Kidney (tissue), 22 donors: ENCODE measurements at places on chromosomes 3 and 15. TPM values are rescaled to one million over a fixed set of nuclear protein-coding genes. Genes with fewer than 3 reads are reported as not detected.
A peak's percentile ranks its signal among the peaks of the same experiment; 100 is the strongest.

GRCh38 chr3:113166357-113166718 lies 45.0 kb upstream of the BOC start:
- DNase-seq = no peak

DNA sequence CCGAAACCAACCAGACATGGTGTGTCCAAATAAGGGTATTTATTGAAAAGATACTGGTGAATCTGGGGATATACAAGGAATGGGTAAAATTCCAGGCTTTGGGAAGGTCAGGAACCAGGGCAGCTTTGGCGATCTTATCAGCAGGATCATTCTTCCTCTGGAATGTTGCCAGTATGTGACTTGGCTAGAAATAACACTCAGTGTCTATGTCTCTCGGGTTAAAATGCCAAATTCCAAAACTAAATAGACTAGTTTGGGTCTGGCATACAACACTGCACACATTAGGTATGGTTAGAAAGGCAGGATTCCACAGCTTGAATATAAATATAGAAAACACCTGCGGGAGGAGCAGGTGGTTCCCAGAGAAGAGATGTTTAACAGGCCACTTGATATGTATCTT lies 220.2 kb upstream of the CD96 start:
- DNase-seq = no peak

GRCh38 chr15:96544162-96544756 lies 213.8 kb downstream of the NR2F2 start:
- no peak for DNase-seq

DNA sequence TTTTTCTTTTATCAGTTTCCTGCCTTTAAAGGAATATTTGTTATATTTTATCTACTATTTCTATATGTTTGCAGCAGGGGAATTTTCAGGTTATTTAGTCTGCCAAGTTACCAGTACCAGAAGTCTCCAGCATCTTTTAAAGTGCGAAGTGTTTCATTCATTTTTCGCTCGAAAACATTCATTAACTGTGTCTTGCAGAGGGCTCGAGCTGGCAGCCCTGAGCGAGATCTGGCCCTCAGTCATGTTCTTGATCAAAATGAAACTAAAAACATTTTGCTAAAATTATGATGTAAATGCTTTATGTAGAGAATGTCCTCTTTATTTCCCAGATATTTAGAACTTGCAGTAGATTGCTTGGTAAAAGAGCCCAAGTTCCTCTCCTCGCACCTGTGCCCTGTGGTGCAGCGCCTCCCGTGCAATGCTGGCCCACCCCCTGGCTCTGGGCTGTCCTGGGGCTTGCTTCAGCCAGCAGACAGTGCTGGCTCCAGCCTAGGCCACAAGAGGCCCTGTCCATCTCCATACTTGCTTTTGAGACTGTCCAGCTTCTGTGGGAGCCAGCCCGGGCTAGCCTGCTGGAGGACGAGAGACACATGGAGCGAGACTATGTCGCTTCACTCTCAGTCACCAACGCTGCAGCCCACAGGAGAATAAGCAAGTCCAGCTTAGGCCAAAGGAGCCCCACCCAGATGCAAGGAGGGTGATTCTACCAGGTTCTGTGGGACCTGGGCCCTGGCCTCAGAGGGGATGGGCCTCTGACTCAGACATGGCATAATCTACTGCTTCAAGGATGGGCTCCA lies 71.9 kb upstream of the PRR23E start:
- DNase-seq = peak; percentile 4

- DNase-seq = no peak
These were observed 424.7 kb downstream of the CNTN4 start for GRCh38 chr3:2523281-2523836.

- DNase-seq = no peak
These were observed 86.3 kb downstream of the SH3GL3 start for GRCh38 chr15:83533410-83533962.

- DNase-seq = no peak
These were observed 330.4 kb upstream of the LRRFIP2 start for GRCh38 chr3:37504583-37505357.

Gene ATP8B4
- 2.1 TPM for polyA plus RNA-seq

GRCh38 chr3:101009386-101009785 lies 16.2 kb upstream of the ABI3BP start:
- DNase-seq = no peak

DNA sequence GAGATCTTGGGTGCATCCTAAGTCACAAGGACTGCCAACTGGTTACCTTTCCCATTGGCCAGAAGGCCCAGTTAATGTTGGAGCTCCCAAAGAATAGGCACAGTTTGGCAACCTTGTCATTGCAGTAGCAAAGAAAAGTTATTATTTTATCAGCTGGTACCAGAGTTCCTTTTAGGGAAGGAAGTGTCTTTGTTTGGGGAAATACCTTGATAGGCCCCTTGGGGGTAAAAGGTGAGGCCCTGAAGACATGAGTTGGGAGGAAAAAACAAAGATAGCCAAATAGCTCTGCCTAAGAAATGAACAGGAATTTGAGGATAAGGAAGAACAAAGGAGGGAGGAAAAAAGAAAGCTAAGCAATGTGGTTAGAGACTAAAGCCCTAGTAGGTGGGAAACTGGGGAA lies 85.8 kb downstream of the ANP32A start:
- DNase-seq = no peak

DNA sequence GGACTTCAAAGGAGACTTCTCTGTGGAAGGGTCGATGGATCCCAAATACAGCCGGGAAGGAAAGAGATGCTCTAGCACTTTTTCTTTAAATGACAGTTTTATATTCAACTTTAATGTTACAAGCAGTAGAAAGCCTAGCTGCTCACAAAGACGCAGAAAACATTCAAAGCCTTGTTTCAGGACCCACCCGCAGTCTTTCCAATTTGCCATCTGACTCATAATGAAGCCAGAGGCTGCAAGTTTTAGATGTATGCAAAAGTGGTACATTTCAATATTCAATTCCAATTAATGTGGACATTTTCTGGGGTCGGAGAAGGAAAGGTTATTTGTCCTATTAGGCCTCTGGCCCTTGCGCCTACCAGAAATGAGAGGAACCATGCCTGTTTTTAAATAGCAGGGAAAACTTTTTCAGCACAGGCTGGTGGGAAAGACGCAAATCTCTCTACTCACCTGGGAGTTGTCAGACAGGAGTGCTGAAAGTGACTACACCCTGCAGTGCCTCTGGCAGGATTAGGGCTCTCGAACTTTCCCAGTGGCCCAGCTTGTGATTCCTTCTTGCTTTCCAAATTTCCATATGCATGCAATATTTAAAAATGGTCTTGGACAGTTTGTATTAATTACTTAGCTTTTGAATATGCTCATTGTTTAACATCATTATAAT lies 117.4 kb upstream of the MBNL1 start:
- no peak for DNase-seq

Gene CTXN2
- 0.15 TPM for polyA plus RNA-seq

DNA sequence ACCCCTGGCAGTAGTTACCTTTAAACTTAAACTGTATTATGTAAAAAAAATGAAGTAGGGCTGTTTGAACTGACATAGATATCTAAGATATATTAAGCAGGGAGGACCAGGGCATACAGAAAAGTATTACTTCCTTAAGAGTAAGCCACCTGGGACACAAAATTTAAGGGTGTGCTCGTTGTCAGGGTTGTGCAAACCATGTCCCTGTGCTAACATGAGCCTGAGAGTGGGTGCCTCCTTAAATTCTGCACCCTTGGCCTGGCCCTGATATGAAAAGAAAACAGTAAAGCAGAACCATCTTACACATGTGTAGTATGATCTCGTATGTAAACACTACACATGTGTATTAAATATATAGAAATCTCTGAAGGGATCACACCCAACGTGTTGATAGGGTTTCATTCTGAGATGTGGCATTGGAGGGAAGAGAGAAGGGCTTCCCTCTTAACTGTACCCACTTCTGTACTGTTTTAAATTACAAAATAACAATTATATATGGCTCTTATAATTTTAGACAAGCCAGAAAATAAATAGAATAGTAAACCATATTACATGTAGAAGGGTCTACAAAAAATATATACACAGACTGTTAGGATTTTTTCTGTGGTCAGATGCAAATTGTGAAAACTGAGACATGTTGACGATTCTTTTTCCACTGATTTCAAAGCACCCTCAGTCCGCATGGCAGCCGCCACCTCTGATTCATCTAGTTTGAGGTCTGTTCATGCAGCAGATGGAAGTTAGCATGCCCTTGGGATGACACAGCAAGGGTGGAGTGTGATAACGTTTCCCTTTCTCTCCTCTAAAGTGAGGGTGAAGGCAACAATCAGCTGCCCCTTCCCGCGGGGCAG lies 400.8 kb upstream of the PROK2 start:
- DNase-seq = no peak

DNA sequence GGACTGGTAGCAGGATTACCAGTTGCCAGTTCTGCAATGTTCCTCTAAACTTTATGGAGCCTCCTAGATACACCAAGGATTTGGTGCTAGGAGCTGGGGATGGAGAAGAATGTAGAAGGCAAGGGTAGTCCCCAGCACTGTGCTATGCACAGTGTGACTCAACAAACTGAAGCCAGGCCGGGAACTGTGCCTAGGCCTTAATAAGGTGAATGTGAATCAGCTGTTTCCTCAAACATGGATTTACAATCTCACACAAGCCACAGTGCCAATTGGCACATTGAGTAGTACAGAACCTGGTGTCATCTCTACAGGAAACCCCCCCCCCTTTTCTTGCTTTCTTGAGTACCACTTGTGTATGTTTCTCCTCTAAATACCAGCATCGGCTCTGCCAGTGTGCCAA lies 32.5 kb downstream of the MRPS25 start:
- no peak for DNase-seq

- no peak for DNase-seq
These were observed 222.0 kb upstream of the UBE2E2 start for GRCh38 chr3:22981166-22981565.

GRCh38 chr15:52010633-52011595 lies 8.1 kb upstream of the MAPK6 start:
- no peak for DNase-seq

Gene CCR2
- polyA plus RNA-seq = 0.62 TPM

Gene SV2B
- polyA plus RNA-seq = 0.17 TPM

DNA sequence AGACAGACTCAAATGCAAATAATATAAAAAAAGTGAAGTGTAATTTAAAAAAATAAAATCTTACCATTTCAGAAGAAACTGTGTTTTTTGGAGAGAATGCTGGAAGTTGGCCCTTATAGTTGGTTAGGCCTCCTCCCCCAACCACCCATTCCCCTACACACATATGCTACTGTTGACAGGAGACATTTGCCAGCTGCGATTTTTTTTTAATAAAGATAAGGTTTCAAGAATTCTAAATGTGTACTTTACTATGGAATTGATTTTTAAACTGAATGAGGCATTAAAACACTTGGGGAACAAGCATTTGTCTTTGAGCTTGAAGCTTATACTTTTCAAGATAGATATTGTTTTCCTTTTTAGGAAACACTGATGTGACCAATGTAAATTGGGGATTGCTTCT lies 4.4 kb upstream of the SSR3 start:
- no peak for DNase-seq

DNA sequence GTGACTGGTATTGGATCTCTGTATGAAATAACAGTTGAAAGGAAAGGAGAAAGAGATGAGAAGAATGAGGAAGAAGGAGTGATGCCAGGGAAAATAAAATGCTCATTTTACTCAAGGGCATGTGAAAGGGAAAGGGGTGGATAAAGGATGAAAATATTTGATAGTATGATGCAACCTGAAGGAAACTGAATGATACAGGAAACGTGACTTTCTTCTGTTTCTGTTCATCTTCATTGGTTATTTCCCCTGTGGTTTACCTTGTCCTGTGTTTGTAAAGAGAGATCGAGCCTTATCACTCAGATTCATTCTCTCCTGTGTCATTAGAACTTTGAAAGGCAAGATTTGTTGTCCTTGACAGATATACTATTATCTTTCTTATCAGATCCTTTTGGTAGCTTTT lies 243.6 kb upstream of the SLITRK3 start:
- no peak for DNase-seq

- DNase-seq = no peak
These were observed 54.8 kb downstream of the UBP1 start for GRCh38 chr3:33385423-33385822.

Gene ZBED2
- polyA plus RNA-seq = 0.54 TPM

DNA sequence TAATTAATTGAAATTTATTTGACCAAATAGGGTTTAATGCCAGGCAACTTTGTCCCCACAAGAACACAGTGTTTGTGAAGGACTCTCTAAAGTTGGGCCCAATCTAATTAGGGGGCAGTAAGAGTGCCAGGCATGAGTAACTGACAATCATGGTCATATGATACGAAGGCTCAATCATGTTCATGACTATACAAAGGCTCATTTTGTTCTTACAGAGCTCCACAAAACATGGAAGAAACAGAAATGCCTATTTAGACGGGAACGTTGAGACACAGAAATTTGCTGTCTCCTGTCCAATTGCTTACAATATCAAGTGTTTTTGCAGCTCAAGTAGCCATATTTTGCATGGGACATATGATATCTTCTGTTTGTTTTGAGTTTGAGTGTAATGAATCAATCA lies 391.1 kb downstream of the SI start:
- DNase-seq = no peak

Gene CD80
- not detected for polyA plus RNA-seq

Gene SLTM
- 30.5 TPM for polyA plus RNA-seq

DNA sequence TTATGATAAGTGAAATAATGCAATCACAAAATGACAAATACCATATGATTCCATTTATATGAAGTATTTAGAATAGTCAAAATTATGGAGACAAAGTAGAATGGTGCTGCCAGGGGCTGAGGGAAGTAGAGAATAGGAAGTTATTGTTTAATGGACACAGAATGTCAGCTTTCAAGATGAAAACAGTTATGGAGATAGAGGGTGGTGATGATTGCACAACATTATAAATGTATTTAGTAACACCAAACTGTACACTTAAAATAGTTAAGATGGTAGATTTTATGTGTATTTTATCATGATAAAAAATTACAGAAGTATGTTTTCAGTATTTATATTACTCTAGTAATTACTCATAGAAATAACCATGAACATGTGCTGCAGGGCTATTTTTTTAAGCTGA lies 100.8 kb upstream of the AZI2 start:
- DNase-seq = no peak

DNA sequence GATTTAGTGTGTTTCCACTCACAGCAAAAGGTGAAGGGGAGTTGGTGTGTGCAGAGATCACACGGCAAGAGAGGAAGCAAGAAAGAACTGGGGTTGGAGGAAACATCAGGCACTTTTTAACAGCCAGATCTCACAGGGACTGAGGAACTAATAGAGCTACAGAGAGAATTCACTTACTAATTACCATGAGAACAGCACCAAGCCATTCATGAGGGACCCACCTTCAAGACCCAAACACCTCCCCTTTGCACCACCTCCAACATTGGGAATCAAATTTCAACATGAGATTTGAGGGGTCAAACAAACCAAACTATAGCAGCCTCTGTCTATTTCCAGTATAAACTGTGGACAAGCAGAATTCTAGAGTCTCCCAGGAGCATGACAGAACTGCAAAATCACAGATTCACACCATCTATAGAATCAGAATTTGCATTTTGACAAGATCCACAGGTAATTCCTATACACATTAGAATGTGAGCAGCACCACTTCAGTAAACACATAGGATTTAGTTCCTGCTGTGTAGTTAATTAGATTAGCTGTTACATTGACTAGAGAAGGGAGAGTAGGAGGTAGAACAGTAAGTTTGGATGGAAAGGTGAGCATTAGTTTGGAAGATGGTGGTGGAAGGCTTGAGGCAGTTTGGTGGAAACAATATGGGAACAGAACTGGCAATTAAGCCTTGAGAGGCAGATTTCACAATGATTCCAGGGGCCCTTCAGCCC lies 311.7 kb downstream of the NSUN3 start:
- DNase-seq = no peak

Gene SH2D7
- not detected for polyA plus RNA-seq

Gene CYP1A1
- polyA plus RNA-seq = 0.26 TPM
